CMK (cell line): ENCODE measurements at places on chromosomes 12 and 14.

DNA sequence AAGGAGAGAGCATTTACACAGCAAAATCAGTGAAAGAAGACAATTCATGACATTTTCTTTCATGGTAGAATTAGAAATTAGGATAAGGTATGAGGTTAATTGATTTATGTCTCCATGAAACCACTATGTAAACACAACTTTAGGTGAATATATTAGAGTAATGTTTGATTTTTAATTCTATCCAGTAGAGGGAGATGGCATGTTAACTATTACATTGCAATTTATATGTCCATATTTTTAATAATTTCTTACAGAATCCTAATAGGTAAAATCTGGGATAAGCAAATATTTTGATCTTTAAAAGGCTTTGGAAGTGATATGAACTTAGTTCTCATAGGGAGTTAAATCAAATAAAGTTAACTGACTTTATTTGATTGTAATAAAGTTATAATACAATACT is 373.4 kb upstream of the PDE3A start:
- DNase-seq, result no peak

DNA sequence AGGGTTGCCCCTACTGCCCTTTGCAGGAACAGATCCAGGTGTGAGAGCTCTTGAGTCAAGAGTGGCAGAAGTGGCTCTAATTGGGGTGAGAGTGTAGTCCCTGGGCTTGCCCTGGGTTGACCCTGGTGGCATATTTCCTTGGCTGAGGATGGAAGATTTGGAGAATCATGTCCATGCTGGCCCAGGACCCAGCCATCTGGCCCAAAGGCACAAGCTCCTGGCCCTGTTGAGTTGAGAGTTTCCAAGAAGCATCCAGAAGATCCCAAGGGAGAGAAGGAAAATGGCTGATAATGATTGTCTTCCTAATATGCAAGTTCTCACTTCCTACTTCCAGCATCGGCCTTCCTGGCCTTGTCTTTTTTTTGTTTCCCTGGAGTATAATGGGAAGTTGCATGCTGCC is 55.5 kb upstream of the SRSF5 start:
- no peak for DNase-seq

GRCh38 chr14:22026527-22026926 is 352.9 kb upstream of the OR4E1 start:
- DNase-seq, result no peak

DNA sequence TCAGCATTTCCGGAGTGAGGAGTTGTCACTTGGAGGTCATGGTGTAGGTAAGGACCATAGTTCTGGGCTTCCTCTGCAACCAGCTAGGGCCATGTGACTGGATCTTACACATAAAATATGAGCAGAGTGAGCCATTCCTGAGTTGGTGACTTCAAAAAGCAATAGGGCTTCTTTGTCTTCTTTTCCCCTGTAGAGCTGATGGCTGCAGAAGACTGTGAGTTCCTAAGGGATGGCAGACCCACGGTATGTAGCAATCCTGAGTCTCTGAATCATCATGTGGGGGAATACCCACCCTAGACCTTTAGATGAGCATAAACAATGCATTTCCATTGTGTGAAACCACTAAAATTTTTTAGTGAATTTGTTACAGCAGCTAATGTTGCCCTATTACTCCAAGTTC is 151.1 kb upstream of the TBX3 start:
- no peak for DNase-seq

GRCh38 chr14:63709589-63709988 is 18.3 kb downstream of the SGPP1 start:
- no peak for DNase-seq
